ENCODE measurements at places on chromosomes 4 and X. TPM values are rescaled to one million over a fixed set of nuclear protein-coding genes. Genes with fewer than 3 reads are reported as not detected.

- DNase-seq = no peak
These were observed 354.9 kb downstream of the CBLL2 start for GRCh38 chrX:22627576-22627975.

SPANXD gene
- not detected for total RNA-seq

GYPE gene
- not detected for total RNA-seq

GC gene
- not detected for total RNA-seq
